ENCODE measurements at places on chromosomes 3 and 15. TPM values are rescaled to one million over a fixed set of nuclear protein-coding genes. Genes with fewer than 3 reads are reported as not detected.

GRCh38 chr15:48644467-48644826, 1.1 kb downstream of the FBN1 start:
- no peak for DNase-seq

- peak; percentile 59 for DNase-seq
These were observed 681.3 kb downstream of the ROBO1 start for GRCh38 chr3:79086514-79086913.

- no peak for DNase-seq
These were observed 382.4 kb upstream of the GBE1 start for GRCh38 chr3:82143661-82144412.

GRCh38 chr15:53549697-53550305, 209.7 kb downstream of the WDR72 start:
- DNase-seq, result no peak

DNA sequence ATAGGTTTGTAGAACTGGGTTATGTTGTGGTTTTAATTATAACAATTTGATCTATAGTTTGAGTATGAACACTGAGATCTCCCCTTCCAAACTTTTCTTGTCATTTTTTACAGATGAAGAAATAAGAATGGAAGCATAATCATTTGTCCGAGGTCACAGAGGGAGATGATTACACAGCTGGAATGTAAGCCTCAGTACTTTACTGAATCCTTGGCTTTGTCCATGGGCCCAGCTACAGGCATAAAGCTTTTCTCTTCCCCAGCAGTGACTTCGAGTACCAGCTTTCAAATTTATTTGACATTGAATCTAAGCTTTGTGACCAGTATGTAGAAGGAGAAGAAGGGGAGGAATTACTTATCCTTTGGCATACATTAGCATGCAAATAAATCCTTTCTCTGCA, 80.9 kb upstream of the DCBLD2 start:
- no peak for DNase-seq

RSL24D1 gene
- 95.7 TPM for total RNA-seq

CX3CR1 gene
- 0.37 TPM for total RNA-seq

SMAD6 gene
- total RNA-seq, result 10.4 TPM

DNA sequence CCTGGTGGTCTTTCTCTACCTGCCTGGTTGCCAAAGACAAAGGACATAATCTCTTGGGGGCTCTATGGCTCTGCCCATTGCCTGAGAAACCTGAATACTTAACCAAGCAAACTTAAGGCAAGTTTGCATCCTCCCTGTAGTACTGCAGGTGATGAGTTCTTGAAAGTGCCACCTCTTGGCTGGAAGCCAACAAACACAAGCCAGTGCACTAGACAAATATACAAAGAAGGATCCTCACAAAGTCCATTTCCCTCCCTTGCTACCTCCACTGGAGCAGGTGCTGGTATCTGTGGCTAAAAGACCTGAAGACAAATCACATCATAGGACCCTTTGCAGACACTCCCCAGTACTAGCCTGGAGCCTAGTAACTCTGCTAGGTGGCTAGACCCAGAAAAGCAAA, 772.3 kb downstream of the SI start:
- no peak for DNase-seq

PPP1R14D gene
- 0.25 TPM for total RNA-seq

TMC3 gene
- not detected for total RNA-seq

DNA sequence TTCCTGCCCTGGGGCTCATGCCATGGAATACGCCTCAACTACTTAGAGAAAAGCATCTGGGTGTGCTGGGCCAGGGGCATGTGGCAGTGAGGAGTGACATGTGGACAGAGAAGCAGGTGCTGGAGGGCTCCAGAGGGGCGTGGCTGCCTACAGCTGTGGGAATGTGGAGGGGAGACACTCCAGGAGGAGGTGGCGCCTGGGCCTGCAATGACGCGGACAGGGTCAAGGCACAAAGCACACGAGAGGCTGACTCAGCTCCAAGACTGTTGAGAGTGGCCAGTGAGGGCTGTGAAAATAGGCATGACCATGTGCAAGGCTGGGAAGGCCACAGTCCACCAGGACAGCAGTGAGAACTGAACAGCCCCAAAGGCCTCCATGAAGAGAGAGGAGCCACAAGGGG, 48.5 kb downstream of the PTH1R start:
- DNase-seq, result no peak

DNA sequence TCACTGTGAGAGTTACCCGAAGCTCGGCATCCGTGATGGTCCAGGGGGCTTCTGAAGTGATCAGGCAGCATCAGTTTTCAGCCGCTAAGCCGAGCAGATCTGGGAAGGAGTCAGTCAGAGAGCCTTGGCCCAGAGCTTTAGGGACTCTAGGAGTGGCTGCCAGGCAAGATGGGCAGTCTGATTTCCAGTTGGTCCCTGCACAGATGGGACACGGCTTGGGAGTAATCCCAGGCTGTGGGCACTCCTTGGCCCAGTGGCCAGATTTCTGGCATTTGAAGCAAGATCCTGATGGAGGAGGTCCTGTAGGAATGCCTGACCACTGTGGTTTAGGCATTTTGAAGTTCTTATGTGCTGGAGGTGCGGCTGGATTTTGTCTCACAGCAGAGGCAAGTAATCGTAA, 10.5 kb upstream of the IP6K2 start:
- no peak for DNase-seq

- peak; percentile 68 for DNase-seq
These were observed 47.0 kb upstream of the LHFPL4 start for GRCh38 chr3:9600597-9600996.

DNA sequence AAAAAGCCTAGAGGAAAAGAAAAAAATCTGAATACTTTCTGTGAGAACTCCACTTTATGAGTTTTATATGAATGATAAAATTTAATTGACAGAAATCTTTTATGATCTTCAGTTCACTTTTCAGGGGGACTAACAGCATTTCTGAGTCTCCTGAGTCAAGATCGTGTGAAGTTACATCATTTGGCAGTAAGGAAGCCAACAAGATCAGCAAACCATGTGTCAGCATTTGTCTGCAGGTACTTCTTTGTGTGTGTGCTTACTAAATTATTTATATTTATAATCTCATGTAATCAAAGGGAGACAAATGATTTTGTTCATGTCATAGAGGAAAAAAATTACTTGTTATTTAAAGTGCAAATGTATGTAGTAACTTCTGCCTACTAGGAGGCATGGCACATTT, 217.6 kb downstream of the MBNL1 start:
- no peak for DNase-seq

GRCh38 chr15:89377024-89377841, 42.6 kb upstream of the POLG start:
- no peak for DNase-seq

GRCh38 chr3:132721479-132722164, 587 bp downstream of the NPHP3 start:
- peak; percentile 79 for DNase-seq

All from WTC11 (cell line).